ENCODE measurements at places on chromosomes 11 and 22. TPM values are rescaled to one million over a fixed set of nuclear protein-coding genes. Genes with fewer than 3 reads are reported as not detected.

SMC1B gene
- total RNA-seq = not detected

CSNK2A3 gene
- total RNA-seq = 0.69 TPM

OR51F1 gene
- not detected for total RNA-seq

SCGB2A2 gene
- not detected for total RNA-seq

Measured in H1 (cell line).